ENCODE measurements at places on chromosomes 5 and 9.

DNA sequence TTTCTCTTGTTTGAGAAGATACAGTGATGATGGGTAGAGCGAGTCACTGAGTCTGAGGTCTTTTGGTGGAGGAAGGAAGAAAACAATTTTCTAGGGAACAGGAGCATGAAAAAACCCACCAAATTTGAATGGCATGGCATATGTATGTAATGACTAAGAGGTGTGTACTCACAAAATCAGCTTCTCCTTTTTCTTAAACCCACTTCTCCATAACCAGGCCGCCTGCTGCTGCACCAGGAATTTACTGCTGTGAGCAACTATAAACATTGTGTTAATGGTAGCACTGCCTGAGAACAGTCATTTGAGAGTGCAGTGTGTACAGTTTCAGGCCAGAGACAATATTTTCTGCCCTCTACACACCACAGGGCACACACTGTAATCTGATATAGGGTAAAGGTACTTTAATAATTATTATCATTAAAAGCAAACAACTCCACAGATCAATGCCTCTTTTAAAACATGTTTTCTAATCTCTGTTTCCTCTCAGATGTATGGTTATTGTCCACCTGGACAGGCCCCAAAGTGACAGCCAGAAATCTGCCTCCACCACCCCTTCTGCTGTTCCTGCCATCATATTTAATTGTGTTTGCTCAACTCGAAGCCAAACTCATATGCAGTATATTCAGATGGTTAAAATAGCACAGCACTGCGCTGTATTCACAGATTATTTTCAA is 241.6 kb downstream of the KIAA0825 start:
- DNase-seq = no peak

- no peak for DNase-seq
Measured at GRCh38 chr9:4417578-4418325, 72.5 kb upstream of the SLC1A1 start.

DNA sequence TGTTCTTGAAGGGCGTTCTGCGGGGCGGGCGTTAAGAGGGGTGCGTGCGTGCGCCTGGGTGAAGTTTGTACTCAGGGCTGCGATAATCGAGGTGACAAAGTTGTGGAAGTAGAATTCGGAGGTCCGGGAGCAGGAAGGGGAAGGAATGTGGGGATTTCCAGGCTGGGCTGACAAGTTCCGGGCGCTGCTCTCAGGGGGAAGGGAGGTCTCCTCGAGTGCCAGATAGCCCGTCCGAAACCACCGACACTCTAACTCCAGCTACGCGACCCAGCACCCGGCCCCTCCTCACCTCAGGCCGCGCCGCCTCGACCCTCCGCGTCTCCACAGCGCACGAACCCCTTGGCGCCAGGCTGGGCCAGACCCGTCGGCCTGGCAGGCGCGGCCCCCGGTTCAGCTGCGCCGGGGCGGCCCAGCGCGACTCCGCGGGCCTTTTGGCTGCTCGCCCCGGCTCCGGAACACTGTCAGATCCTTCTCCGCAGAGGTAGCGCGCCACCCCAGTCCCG is at the start of gene IL6ST:
IL6ST (minus strand) TSS at position 469 of the 503 bp plus-strand sequence. CDS start 18,685 bp downstream, outside the sequence.
- no peak for DNase-seq

GRCh38 chr5:82522897-82523296 is 244.7 kb upstream of the RPS23 start:
- DNase-seq = no peak

GRCh38 chr5:139683295-139684271 is 35.4 kb downstream of the CXXC5 start:
- DNase-seq = peak; percentile 18

DNA sequence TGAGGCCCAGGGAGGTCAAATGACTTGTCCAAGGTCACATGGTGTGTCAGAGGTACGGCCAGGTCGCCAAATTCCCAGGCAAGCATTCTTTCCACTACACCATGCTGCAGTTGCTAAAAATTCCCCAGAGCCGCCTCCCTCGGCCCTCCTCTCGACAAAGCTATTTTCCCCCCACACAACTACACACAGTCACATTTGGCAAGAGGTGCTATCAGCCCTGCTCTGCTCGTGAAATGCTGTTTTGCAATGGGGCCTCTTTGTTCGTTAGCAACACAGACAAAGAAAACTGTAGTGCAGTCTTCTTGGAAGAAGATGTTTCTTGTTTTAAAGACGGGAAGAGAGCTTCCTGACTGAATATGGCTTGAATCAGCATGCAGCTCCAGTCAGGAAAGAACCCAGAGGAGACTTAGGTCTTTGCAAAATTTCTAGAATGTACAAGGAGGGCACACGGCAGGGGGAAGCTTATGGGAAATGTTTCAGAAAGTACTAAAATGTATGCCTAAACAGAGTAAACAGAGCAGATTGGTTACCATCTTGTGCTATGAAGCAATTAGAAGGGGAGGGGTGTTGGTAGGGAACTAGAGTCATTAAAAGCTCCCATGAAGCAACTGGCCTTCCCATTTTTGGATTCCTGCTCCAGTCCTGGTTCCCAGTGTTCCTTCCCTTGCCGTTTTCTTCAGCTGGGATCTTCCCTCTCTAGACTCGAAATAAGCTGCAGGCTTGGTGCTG is 14.2 kb downstream of the SLIT3 start:
- no peak for DNase-seq

GRCh38 chr5:107502676-107503060 is 168.1 kb downstream of the EFNA5 start:
- DNase-seq = no peak

- peak; percentile 9 for DNase-seq
Measured at GRCh38 chr5:163822548-163822947, 317.1 kb downstream of the MAT2B start.

DNA sequence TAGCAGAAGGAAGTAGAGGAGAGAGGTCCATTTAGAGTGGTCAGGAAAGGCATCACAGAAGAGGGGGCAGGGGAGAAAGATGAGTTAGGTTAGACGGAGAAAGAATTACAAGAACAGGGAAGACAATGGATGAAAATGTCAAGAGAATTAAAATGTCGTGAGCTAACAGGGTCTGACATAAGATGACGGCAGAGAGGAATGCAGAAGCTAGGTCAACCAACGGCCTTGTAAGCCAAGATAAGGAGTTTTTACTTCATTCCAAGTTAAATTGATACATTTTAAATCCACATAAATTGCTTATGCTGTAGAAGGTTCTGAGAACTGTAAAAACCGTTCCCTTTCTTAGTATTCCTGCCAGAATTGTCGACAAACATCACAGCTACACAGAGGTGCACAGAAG is 896.9 kb upstream of the DMAC1 start:
- DNase-seq = no peak

- DNase-seq = no peak
Measured at GRCh38 chr5:35877655-35878054, 21.0 kb downstream of the IL7R start.

DNA sequence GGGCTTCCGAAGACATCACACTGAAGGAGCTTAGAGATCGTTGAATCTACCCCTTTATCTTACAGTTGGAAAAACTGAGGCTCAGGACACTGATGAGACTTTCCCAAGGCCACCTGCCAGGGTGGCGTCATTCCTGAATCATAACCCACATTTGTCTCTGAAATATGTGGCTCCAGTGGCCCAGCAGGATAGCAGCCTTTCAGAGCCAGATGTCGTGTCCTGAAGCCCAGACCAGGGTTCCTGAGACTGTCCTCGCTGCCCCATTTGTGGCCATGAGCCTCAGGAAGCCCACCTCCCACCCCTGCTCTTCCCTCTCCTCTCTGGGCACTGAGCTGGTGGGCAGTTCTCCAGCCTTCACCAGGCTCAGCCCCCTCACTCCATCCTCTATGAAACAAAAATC is 2.4 kb downstream of the HMCN2 start:
- DNase-seq = no peak

DNA sequence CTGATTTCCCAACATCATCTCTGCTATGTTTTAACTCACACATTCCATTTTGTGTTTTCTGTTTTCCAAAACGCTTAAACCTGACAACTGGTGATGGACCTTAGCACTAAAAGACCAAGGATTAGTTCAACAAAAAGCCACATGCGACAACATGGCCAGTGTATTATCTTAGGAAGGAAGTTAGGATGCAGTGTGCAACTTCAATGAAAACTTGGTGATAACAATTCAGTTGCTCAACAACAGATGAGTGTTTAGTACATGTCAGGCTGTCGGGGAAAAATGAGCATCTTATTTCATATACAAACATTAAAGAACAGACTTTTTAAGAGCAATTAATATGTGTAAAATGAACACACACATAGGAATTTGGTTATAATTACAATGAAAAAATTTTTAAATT is 780.0 kb downstream of the SEMA5A start:
- no peak for DNase-seq

DNA sequence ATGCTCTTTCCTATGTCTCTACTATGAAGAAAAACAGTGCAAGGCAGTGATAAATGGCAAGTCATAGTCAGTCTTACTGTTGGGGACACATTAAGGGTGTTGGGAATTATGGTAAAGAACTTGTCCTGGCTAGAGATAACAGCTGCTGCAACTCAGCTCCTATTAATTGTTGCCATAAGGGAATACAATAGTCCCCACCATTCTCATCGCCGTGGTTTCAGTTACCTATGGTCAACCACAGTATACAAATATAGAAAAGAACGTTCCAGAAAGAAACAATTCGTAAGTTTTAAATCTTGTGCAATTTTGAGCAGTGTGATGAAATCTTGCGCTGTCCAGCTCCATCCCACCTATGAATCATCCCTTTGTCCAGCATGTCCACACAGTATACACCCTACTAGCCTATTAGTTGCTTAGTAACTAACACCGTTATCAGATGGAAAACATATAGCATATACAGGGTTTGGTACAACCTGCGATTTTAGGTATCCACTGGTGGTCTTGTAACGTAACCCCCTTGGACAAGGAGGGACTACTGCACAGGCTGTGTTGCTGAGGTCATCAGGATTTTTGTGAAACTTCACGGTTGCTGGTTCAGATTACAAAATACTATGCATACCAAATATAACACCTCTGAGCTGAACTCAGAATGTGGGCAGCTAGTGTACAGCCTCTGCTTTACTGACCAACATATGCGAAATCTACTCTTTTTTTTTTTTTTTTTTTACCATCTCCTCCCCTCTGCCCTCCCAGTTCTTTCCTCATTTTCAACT is 53.5 kb downstream of the ZFR start:
- DNase-seq = no peak

GRCh38 chr5:124736805-124737188 is 9.6 kb downstream of the ZNF608 start:
- no peak for DNase-seq

DNA sequence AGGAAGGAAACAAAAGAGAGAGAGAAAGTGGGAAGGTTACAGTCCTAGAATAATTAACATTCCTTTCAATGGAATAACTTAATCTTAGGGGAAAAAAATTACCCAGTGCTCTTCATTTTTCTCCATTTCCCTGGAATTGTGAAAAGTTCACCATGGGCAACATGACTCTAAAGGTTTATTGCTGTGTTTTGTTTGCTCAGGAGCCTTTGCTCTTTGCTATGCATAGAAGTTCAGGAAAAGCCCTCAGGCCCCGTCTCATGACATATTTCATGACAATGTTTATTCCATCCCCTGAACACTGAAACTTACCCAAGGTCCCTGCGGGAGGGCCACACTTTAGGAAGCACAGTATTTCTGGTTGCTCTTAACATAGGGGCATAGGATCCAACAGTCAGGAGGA is 9.8 kb upstream of the CTSL start:
- no peak for DNase-seq

DNA sequence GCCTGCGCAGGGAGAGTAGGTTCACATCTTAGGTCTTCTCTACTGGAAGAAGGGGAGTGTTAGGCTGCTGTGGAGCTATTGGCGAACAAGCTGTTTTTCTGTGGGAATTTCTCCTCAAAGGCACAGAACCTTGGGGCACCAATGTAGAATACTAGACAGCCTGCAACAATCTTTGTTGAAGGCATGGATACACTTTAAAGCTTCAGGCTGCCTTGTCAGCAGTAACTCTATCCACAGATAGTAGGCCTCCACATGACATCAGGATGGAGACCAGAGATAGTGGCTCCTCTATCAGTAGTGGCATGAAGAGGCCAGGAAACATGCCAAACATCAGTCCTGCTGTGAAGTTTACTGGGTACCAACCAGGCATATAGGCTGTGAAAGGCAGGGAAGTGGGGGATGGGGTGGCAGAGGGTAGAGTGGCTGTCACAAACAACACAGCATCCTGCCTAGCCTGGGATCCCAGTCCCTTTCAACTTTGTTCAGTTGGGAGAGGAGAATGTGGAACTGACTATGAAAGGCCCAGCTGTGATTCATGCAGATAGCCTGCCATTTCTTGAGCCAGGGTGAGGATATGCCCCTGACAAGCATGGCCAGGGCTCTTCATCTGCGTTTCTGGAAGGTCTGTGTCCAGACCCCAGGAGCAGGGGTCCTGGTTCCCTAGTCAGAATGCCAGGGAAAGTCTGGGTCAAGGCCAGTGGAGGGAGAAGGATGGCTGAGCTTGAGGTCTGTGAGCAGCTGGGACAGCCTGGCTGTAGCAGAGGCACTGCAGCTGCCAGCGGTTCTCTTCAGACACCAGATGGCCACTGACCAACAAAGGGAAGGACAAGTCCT is 1.0 kb upstream of the HK3 start:
- no peak for DNase-seq

DNA sequence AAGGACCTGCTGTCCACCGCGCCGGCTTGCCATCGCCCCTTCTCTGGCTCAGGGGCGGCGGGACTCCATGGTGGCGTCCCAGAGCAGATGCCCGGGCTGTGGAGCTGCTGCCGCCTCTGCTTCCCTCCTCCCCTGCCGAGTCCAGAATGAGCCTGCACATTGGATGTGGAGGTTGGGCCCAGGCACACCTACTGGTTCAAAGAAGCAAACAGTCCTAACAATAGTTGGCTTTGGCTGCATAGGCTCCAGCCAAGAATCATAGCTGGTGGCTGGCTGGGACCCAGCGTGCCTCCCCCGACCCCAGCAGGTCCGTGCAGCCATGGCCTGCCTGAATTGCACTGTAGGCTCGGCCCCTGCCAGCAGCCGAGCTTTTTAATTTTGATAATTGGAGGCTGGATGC is 25.8 kb downstream of the ADAMTSL2 start:
- DNase-seq = no peak

- no peak for DNase-seq
Measured at GRCh38 chr9:121640491-121641223, 10.8 kb upstream of the DAB2IP start.

DNA sequence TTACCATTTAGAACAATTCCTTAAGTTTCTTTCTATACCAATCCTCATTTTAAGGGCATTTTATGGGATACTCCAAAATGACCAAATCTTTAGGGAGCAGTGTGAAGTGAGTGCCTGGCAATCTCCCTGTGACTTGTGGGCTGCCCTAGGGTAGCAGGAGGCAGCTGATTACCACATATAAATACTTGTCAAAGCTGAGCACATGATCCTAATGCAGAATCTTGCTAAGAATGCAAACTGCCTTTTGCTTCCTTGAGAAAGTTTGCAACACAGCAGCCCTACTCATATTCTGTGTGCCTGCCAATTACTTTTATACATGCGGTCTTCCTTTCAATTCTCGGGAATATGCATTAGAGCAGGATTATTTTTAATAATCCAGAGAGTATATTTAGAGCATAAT is 18.2 kb upstream of the NREP start:
- DNase-seq = no peak

DNA sequence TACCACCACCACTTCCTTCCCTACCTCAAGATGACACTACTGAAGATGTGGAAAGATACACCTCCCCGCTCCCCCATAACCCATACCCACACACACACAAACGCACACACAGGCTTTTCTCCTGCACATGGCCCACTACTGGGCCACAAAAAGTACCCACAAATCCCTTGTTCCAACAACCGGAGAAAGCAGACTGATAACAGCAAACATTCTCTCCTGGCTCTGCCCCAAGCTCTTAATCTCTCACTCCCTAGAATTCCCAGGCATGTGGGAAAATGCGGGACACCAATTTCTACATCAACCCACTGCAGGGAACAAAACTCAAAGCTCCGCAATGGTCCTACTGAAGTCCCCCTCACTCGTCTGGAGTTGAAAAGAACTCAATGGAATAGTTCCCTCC is 611.0 kb upstream of the KLF4 start:
- no peak for DNase-seq
